Activated CD4-positive, alpha-beta T cell treated with anti-CD3 and anti-CD28 coated beads, Interleukin-2, amount 10 ng/mL, durations not matched to agents 7 days and 5 days (primary cell): ENCODE measurements at places on chromosomes 7 and 10. TPM values are rescaled to one million over a fixed set of nuclear protein-coding genes. Genes with fewer than 3 reads are reported as not detected.

The OR6V1 gene
- not detected for total RNA-seq

The SLC16A9 gene
- 0.12 TPM for total RNA-seq

GRCh38 chr7:115267503-115267902 is 345.6 kb downstream of the MDFIC start:
- H3K4me3 ChIP-seq = no peak overlapping the region
- H3K36me3 ChIP-seq = no peaks in the 10 kb centered on the region
- H3K27ac ChIP-seq = no peak overlapping the region

DNA sequence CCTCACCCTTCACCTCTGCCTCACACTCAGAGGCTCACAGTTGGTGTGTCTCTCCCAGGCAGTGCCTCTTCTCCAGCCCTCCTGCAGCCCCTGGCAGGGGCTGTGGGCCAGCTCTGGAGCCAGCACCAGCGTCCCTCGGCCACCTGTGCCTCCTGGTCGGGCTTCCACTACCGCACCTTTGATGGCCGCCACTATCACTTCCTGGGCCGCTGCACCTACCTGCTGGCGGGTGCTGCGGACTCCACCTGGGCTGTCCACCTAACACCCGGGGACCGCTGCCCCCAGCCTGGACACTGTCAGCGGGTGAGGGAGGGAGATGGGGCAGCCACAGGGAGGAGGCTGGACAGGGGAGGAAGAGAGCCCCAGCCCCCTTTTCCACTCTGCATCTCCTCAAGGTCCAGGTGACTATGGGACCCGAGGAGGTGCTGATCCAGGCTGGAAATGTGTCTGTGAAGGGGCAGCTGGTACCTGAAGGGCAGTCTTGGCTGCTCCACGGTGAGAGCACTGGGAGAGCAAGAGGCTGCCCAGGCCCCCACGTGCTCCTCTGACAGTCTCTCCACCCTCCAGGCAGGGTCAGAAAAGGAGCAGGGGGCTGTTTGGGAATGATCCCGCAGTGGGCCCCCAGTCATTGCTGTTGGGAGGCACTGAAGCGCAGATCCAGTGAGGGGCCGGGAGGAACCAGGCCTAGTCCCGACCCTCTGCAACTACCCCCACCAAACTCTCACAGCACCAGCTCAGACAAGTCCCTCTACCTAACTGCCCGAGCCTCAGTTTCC is 4.4 kb upstream of the ZNF467 start:
- H3K36me3 ChIP-seq = no peaks in the 10 kb centered on the region
- peaks cover 22% of the 10 kb centered on the region for H3K27me3 ChIP-seq
- H3K27ac ChIP-seq = no peak overlapping the region
- H3K4me3 ChIP-seq = no peak overlapping the region
- no peak for DNase-seq

DNA sequence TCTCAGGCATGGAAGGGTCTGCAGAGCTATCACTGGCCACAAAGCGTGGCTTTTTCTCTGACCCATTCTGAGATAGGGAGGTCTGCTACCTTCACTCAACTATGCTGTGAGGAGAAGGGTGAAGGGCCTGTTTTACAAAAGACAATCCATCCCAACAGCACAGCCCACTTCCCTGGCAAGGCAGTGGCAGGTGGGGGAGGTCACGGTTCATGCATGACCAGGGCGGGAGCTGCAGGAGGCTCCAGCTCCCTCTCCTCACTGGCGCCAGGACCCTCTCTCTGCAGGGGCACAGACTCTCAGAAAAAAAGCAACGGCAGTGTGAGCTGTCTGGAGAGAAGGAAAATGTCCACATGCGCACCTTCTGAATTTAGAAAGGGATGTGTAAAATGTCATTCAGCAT is 28.5 kb downstream of the GRB10 start:
- H3K36me3 ChIP-seq = no peaks in the 10 kb centered on the region
- H3K27me3 ChIP-seq = no peaks in the 10 kb centered on the region
- peaks cover 7% of the 10 kb centered on the region for H3K4me1 ChIP-seq
- H3K27ac ChIP-seq = no peak overlapping the region

DNA sequence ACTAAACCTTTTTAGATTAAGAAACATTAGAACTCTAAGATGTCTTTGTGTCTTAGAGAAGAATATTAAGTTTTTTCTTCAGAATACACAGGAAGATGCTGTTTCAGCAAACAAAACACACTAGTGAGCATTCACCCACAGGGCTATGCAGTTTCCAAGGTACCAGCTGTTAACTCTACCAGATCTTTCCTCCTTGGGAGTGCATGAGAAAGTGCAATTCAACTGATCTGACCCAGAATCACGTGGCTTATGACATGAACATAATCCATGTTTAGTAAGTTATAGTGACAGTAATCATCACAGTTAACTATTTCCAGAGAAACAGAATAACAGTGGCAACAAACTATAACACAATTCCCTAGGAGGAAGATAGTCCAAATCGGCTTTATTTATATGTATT is 270.7 kb downstream of the CACNA2D1 start:
- no peak overlapping the region for H3K27ac ChIP-seq
- no peak overlapping the region for H3K4me3 ChIP-seq
- no peaks in the 10 kb centered on the region for H3K27me3 ChIP-seq

DNA sequence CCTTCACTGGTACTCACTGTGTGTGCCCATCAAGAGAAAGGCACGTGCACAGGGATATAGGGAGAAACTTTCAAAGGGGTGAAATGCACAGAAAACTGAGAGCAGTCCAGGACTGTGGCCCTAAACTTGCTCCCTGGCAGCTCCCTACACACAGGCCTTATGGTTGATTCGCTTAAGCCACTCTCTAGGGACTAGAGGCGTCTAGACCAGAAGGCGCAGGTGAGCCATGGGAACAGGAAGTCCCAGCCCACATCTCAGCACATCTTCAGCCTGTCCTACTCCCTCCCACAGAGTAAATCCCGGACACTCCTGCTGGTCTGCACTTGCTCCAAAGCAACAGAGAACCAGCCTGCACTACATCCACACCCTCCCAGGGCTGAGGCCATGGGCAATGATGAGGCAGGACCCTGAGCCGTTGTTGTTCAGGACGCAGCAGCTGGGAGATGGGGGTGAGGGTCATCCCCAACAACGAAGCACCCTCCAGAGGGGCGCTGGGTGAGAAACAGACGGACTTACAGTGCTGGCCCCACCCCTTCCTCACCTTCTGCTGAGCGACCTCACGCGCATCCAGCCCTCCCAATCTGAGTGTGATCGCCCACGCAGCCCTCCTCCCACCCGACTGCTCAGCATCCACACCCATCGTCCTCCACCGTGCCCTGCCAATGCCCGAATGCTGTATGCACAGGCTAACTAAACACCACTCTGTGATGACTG is 109.3 kb downstream of the TNS3 start:
- no peak for DNase-seq
- H3K27me3 ChIP-seq = no peaks in the 10 kb centered on the region
- no peak overlapping the region for H3K27ac ChIP-seq
- H3K4me3 ChIP-seq = no peak overlapping the region

- no peaks in the 10 kb centered on the region for H3K4me1 ChIP-seq
- no peak overlapping the region for H3K27ac ChIP-seq
- no peaks in the 10 kb centered on the region for H3K36me3 ChIP-seq
- H3K4me3 ChIP-seq = no peak overlapping the region
These were observed 64.8 kb downstream of the CD36 start for GRCh38 chr7:80703272-80703671.

DNA sequence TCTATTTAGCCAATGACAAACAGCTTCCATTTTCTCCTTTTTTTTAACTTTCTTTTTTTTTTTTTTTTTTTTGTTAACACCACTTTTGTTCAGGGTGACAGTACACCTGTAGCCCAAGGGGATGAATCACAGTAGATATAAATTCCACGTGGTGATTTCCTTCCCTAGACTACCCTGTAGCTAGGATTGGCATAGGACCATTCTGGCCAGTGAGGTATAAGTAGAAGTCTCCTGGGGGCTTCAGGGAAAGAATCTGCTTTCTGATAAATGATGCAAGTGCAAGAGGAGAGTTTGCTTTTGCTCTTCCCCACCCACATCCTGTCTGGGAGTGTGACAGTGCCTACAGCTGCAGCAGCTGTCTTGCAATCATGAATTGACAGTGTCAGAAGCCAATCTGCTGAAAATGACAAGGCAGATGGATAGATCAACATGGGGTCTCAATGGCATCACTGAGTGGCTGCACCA is 63.2 kb upstream of the TOMM7 start:
- peak; percentile 81 for DNase-seq
- H3K36me3 ChIP-seq = peaks cover 8% of the 10 kb centered on the region
- H3K4me3 ChIP-seq = peak overlapping the region; percentile 40
- H3K27ac ChIP-seq = peak overlapping the region; percentile 90

DNA sequence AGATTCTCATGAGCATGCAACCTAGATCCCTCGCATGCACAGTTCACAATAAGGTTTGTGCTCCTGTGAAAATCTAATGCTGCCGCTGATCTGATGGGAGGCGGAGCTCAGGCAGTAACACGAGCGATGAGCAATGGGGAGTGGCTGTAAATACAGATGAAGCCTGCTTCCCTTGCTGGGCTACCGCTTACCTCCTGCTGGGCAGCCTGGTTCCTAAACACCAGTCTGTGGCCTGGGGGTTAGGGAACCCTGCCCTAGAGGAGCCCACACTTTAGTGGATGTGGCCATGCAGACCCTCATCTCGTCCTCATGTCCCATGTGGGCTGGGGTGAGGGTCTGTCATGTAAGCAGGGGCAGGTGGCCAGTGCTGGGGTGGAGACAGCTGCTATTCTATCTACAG is 417.6 kb downstream of the GLRX3 start:
- no peak for DNase-seq
- H3K4me1 ChIP-seq = no peaks in the 10 kb centered on the region
- H3K4me3 ChIP-seq = no peak overlapping the region
- H3K27me3 ChIP-seq = no peaks in the 10 kb centered on the region
- no peak overlapping the region for H3K27ac ChIP-seq

DNA sequence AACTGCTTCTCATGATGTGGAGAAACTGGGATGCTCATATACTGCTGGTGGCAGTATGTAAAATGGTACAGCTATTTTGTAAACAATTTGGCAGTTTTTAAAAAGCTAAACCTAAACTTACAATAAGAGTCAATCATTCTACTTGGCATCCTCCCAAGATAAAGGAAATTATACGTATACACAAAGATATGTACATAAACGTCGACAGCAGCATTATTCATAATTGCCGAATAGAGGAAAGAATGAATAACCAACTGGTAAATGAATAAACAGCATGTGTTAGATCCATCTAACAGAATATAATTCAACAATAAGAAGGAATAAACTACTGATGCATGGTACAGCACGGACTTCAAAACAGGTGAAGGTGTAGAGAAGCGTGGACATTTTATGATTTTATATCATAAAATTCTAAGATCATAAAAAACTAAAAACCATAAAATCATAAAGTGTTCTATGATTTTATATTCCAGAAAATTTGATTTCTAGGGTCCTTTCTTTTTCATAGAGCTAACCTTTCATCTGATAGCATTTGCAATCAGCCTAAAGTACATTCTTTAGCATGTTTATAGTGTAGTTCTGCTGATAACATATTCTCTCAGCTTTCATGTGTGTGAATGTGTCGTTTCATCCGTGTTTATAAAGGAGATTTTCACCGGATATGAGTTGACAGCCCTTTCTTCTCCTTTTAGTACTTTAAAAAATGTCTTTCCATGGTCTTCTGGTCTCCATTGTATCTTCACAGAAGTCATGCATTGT is 261.5 kb downstream of the DIP2C start:
- H3K27ac ChIP-seq = no peak overlapping the region
- H3K4me3 ChIP-seq = no peak overlapping the region
- H3K36me3 ChIP-seq = peaks cover 3% of the 10 kb centered on the region
- H3K4me1 ChIP-seq = no peaks in the 10 kb centered on the region

- no peak for DNase-seq
- no peak overlapping the region for H3K27ac ChIP-seq
- H3K4me3 ChIP-seq = no peak overlapping the region
- H3K27me3 ChIP-seq = no peaks in the 10 kb centered on the region
These were observed 745.4 kb downstream of the PHTF2 start for GRCh38 chr7:78543976-78544375.

DNA sequence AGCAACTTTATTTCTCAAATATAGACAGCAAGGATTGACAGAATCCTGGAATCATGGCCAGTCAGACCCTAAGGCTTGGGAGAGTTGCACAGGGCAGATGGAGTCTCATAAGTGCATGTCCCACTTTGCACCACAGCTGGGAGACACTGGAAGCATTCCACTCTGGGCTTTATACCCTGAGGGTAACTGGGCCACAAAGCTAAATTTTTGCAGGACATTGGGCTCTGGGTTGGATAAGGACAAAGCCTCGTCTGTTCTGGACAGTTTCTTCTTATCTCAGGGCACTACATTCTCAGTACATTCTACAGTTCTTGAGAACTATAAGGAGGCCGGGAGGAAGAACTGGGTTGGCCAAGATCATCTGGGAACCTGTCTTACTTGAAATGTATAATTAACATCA is 158.3 kb upstream of the IGFBP3 start:
- H3K4me3 ChIP-seq = no peak overlapping the region
- no peak overlapping the region for H3K27ac ChIP-seq
- no peak for DNase-seq
- no peaks in the 10 kb centered on the region for H3K36me3 ChIP-seq
- peaks cover 2% of the 10 kb centered on the region for H3K27me3 ChIP-seq

- no peaks in the 10 kb centered on the region for H3K36me3 ChIP-seq
- H3K4me1 ChIP-seq = no peaks in the 10 kb centered on the region
- H3K27ac ChIP-seq = no peak overlapping the region
- no peak overlapping the region for H3K4me3 ChIP-seq
These were observed 47.4 kb downstream of the SORCS3 start for GRCh38 chr10:104688251-104689042.

DNA sequence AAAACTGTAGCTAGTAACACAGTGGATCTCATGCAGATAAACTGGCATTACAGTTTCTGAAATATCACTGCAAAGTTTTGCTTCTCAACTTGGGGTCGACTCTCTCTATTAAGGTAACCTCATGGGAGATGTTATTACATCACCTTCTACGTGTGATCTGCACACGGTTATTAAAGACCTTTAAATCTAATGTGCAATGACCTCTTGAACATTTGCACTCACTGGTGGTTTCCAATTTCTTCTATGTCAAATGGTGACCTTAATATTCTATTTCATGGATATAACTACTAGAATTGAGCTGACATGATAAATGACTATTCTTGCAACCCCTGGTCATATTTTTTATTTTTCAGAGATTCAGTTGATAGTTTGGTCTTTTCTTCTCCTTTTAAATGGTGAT is 191.3 kb downstream of the PPP1R3A start:
- no peak for DNase-seq
- H3K36me3 ChIP-seq = no peaks in the 10 kb centered on the region
- H3K27ac ChIP-seq = no peak overlapping the region
- H3K4me3 ChIP-seq = no peak overlapping the region
- H3K4me1 ChIP-seq = no peaks in the 10 kb centered on the region

GRCh38 chr10:6729071-6729774 is 149.1 kb upstream of the PRKCQ start:
- no peaks in the 10 kb centered on the region for H3K36me3 ChIP-seq
- DNase-seq = no peak
- no peaks in the 10 kb centered on the region for H3K4me1 ChIP-seq
- H3K27ac ChIP-seq = no peak overlapping the region

DNA sequence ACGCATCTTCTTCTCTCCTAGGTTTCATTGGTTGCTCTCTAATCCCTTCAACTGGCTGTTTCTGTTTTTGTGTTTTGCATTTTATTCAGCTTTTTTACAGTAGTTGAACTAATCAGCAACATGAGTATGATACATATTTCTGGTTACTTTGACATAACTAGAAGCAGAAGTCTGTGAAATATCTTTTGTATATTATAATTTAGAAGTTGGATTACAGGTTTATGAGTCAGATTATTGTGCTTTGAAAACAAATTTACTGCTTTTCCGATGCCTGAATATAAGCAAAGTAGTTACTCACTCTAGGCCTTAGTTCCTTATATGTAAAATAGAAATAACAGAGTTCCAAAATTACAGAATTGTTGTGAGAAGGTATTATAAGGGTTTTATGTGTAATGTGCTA is 96.2 kb upstream of the MEOX2 start:
- no peak for DNase-seq
- no peak overlapping the region for H3K4me3 ChIP-seq
- no peak overlapping the region for H3K27ac ChIP-seq
